Cardiac muscle cell (in vitro differentiated cells and primary cell): ENCODE measurements at places on chromosomes 2 and 18. TPM values are rescaled to one million over a fixed set of nuclear protein-coding genes. Genes with fewer than 3 reads are reported as not detected.
A peak's percentile ranks its signal among the peaks of the same experiment; 100 is the strongest.

Gene NTSR2
- total RNA-seq: not detected in 2 replicates

Gene LTBP1
- total RNA-seq: 423 and 509 TPM in 2 replicates

Gene SEMA4F
- total RNA-seq: 8.4 and 8.6 TPM in 2 replicates

Gene PIEZO2
- total RNA-seq: 0.32 and 0.69 TPM in 2 replicates

Gene CABYR
- 0.99 and 1.7 TPM in 2 replicates for total RNA-seq

DNA sequence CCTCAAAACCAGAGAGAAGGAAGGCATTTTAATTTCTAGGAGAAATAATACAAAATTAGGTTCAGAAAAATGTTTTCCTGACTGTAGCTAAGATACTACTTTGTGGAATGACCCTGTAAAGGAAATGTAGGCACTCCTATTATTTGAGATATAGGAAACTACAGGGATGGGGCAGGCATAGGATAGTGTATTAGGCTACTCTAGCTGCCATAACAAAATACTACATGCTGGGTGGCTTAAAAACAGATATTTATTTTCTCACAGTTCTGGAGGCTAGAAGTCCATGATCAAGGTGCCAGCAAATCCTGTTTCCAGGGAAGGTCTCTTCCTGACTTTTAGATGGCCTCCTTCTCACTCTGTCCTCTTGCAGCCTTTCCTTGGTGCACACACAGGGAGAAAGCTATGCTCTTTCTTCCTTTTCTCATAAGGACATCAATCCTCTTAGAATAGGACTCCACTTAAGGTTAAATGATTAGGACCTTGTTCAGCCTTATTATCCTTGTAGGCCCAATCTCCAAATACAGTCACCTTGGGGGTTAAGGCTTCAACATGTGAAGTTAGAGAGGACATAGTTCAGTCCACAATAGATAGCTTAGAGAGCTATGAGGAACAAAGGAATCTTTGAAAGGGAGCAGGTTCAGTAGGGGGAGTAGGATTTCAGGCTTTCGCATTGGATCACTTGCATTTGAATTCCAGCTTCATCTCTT is 14.0 kb upstream of the CAVIN2 start:
- no peak for DNase-seq

- DNase-seq: no peak
These were observed 686.0 kb downstream of the NRXN1 start for GRCh38 chr2:50345701-50346591.

GRCh38 chr2:27217173-27218121 is at the start of gene CAD:
TSS of gene CAD (plus strand) at chr2:27217369. CDS start at chr2:27217552, 183 bp downstream.
- peak; percentile 89 for DNase-seq

GRCh38 chr2:56860991-56861390 is 677.2 kb downstream of the CCDC85A start:
- no peak for DNase-seq

DNA sequence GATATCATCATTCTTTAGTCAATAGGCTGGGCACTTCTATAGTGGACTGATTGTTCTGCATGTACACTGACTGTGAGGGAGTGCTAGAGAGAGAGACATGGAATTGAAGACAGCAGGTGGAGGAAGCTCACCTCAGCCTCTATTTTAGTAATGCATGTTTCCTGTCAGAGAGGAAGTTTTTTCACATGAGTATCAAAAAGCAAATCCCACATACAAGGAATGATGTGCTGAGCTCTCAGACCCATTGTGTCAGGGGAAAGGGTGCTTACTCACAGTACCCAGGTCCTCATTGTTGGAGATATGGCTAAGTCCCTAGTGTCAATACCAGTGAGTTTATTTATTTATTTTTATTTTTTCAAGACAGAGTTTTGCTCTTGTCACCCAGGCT is 9.9 kb upstream of the CDK15 start:
- DNase-seq: no peak

DNA sequence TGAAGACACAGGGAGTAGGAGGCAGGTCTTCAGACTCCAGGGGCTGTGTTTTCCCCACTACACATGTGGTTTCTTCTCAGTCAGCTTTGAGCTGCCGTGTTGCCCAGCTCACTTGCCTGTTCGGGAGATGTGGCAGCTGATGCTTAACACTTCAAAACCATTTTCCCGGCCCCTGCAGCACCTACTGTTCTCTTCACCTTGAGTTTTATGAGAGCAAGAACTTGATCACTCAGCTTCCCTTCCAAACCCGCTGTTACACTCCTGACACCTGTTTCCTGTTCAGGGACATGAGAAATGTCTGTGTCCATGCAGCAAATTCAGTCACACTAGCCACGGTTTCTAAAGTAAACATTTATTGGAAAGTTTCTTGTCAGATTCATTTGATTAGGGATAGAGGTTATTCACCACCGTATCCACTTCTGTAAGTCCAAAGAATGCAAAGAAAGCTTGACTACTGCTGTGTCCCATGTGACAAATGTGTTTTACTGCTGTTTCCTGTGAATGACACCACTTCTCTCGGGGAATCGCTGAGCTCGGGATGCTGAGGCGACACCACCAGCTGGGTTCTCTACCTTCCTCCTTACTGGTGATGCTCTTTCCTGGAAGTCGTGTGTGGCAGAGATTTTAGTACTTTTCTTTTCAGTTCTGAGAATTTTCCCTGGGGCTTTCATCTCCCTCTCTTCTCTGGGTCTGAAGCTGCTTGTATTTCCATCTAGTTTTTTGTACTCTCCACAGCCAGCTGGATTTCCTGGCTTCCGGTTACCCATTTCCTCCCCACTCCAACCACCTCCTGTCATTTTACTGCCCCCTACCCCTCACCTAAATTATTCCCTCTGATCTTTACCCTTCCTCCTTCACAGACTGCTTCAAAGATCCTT is 91.7 kb downstream of the KLF7 start:
- no peak for DNase-seq

DNA sequence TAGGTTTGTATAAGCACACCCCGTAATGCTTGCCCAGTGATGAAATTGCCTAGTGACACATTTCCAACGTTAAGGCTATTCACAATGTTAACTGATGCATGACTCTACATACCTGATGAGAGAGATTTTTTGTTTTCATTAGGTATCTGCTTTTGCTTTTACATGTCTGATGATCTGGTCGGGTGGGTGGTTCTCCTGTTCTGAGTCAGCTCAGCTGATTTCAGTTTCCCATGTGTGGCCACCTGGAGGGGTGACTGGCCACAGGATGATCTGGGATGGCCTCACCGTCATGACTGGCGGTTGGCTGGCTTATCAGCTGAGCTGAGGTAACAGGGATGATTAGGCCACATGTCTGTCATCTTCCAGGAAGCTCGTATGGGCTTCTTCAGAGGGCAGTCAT is 33.8 kb upstream of the ACYP2 start:
- DNase-seq: no peak

DNA sequence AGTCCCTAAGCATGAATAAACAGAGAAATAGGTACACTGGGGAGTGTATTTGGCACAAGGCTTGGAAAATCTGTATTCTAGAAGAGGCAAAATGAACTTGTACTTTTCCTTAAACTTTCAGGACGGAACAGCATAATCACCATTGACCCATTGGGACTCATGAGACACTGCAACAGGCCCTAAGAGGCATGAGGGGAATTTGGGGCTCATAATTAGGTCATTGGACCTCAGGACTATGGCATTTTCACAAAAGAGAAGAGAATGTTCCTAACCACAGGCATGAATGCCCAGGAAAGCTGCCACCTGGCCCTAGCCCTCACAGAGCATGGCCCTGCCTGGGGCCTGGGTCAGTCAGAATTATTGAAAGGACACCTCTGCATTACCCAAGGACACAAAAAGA is 67.9 kb upstream of the PIK3C3 start:
- DNase-seq: no peak

DNA sequence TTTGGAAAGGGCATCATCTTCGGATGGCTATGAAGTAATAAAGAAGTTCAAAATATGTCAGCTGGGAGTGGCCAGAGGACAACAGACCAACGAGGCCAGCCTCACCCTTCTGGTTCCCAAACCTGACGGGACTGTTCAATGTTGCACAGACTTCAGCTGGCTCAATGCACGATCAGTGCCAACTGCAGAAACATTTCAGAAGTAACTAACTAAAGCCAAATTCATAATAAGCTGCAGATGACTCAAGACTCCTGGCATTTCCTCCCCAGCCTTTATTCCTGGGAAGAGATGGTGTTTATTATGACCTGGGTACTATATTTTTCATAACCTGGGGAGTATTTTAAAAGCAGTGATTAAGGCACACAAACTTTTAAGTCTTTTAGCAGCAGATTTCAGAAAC is 3.8 kb upstream of the ATP6V1C2 start:
- peak; percentile 65 for DNase-seq

GRCh38 chr2:200263279-200263678 is 43.2 kb upstream of the SPATS2L start:
- DNase-seq: no peak
